SK-N-DZ (cell line): ENCODE measurements at places on chromosomes 1 and 21.
A peak's percentile ranks its signal among the peaks of the same experiment; 100 is the strongest.

DNA sequence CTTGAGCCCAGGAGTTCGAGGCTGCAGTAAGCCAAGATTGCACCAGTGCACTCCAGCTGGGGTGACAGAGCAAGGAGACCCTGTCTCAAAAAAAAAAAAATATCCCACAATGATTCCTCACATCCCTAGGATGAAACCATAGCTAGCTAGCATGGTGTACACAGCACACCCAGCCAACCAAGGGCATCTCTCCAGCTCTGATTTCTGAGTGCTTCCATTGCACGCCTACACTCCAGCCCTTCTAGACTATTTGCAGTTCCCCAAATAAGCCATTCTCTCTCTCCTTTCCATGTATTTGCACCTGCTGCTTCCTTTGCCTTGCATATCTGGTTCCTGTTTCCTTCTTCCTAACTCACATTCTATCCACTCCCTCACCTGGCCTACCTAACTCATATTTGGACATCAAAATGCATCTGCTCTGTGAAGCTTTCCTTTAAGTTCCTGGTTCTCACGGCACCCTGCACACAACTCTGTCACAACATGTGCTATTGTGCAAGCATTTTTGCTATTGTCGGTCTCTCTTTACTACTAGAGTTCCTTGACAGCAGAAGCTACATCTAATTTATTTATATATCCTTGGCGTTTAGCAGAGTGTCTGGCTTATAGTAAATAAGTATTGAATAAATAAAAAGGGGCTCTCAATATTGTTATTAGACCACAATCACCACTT is 2.4 kb upstream of the ELAPOR1 start:
- DNase-seq: no peak

GRCh38 chr1:204829133-204829825 is 41.4 kb upstream of the NFASC start:
- peak; percentile 34 for DNase-seq

DNA sequence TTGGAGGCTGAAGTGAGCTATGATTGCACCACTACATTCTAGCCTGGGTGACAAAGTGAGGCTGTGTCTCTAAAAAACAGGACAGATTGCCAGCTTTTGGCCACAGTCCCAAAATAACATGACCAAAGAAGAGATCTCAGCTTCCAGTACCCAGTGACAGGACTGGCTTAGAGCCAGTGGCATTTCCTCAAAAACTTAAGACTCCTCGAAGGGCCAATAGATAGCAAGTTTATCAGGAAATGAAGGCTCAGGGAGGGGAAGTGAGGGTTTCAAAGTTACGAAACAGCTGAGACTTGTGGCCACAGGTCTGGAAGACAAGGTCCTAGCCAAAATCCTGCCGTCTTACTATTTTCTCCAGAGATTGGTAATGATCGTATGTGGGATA is 6.3 kb upstream of the TMEM39B start:
- DNase-seq: no peak

GRCh38 chr1:117664314-117664713 is 58.5 kb downstream of the TENT5C start:
- no peak for DNase-seq

DNA sequence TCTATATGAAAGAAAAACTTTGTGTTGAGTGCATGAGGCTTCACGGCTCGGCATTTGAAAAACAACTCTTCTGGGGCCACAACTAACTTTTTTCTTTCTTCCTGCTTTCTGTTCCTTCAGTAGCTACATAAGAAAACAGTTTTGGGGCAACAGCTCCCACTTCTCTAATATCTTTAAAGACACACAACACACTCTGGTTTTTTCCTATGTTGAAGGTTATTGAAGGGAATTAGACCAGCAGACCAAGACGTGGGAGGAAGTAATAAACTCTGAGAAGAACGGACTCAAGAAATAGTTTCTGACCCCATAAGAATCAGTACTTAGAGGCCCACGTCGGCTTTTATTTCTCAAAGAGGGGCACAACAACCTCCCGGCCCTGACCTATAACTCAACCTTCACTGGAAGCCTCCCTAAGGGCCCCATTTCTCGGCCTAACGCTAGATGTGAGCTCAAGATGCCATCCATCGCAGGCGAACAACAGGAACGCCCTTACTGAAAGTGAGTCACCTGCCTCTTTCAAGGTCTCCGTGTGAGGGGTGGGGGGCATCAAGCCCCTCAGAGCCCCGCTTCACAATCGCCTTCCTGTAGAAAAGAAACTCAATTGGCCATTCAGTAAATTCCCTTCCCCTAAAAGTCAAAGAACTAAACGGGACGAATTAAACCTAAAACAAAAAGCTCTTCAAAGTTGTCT is 844 bp downstream of the ZMYM6 start:
- DNase-seq: peak; percentile 1

- DNase-seq: no peak
Observed at GRCh38 chr1:54859700-54860391, 27.1 kb downstream of the DHCR24 start.

GRCh38 chr1:9100471-9101043 is 28.3 kb downstream of the GPR157 start:
- no peak for DNase-seq

DNA sequence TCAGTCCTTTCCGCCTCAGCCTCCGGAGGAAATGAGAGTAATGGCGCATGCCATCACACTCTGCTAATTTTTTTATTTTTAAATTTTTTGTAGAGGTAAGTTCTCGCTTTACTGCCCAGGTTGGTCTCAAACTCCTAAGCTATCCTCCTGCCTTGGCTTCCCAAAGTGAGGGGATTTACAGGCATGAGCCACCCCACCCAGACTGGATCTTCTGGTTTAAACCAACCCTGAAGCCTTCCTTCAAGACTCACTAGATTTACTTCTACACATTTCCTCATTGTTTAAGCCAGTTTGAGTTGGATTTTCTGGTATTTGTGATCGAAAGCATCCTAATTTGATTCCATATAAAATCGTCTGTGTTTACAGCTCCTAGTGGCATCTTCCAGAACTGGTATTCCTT is 23.1 kb upstream of the SCAF4 start:
- DNase-seq: no peak

- no peak for DNase-seq
Observed at GRCh38 chr1:210532223-210532598, 203.5 kb downstream of the HHAT start.

DNA sequence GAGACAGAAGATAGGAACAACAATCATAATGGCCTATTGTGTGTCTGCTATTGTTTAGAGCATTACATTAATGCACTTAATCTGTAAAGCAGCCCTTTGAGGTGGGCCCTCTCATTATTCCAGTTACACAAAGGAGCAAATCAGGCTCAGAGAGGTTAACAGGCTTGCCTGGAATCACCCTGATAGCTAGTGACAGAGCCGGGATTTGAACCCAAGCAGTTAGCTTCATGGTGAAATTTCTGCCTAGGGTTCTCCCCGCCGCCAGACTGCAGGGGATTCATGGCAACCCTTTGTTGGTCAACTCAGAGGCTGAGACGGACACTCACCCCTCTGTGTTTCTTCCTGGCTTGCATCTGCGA is 7.1 kb downstream of the HEYL start:
- DNase-seq: no peak

GRCh38 chr21:45454926-45455673 is 50.1 kb downstream of the COL18A1 start:
- DNase-seq: no peak

DNA sequence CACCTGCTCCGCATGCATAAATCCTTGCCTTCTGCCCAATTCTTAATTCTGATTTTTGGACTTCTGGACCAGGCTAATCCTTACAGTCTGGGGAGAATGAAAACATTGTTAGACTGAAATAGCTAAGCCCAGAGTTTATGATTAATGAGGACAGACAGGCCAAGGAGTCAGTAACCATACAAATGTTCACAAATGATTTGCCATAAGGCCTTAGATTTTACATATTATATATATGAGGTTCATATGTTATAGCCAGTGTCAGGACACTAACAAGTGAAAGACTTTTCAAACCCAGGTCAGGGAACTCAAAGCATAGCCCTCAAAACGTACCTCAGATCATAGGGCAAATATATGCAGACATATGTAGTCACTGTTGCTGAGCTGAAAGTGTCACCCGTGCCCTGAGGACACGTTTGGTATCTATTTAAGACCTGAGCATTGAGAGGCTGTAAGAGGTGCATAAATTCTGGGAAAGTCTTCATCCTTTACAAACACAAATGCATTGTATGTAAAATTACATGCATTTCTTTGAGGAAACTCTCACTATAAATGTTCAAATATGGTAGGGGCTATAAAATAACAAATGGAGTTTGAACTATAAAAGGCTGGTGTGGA is 45.3 kb upstream of the FBXO28 start:
- DNase-seq: no peak

DNA sequence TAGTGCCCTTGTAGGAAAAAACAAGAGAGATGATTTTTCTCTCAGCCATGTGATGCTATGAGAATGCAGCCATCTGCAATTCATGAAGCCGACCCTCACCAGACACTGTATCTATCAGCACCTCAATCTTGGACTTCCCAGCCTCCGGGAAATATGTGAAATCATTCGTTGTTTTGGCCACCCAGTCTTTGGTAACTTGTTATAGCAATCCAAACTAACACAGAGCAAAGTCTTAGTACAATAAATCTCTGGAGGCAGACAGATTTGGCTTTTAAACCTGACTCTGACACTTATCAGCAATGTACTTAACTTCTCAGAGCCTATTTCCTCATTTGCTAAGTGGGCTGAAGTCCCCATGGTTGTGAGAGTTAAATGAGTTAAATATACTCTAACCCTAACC is 5.1 kb upstream of the MED18 start:
- no peak for DNase-seq

GRCh38 chr1:67393240-67393639 is 37.0 kb downstream of the SERBP1 start:
- DNase-seq: no peak

- DNase-seq: no peak
Observed at GRCh38 chr21:32463889-32464300, 51.4 kb downstream of the EVA1C start.

DNA sequence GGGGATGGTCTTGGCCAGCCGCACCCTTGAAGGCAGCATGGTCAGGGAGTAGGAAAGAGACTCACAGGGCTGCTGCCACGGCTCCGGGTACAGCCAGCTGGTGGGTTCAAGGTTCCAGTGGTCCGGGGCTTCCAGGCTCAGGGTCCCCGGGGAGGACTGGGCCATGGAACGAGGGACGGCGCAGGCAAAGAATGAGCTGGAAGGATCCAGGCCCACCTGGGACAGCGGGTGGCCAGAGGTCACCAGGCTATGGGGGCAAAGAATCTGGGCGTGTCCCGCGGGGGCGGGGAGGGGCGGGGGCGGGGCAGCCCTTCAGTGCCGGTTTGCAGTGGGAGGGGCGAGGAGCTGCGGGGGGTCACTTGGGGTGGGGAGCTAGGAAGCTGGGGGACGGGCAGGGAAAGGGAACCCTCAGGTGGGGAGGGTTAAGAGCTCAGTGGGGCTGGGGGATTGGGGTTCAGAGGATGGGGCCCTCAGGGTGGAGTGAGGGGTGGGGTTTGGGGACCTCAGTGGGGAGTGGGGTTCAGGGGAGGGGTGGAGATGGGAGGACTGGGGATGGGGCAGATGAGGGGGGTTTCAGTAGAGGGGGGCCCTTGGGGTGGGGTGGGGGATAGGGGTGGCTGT is at the start of gene DNMT3L:
DNMT3L (minus strand) TSS at position 223 of the 621 bp plus-strand sequence. CDS start 638 bp downstream, outside the sequence.
- no peak for DNase-seq

DNA sequence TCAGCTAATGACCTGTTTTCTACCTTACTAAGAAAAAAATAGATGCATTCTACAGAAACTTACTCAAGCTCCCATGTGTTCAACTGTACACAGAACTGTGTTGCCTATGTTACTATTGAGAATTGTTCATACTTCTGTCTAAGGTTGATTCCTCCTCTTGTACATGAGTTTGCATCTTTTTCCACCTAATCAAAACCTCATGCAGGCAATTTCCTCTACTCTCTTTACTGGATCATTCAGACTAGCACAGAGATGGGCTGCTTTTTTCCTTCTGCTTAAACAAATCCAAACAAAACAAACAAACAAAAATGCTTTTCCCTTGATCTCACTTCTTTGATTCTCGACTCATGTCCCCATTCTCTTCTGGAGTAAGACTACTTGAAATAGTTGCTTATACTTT is 58.8 kb upstream of the PTGFR start:
- no peak for DNase-seq

- DNase-seq: no peak
Observed at GRCh38 chr1:160755461-160755860, 16.4 kb downstream of the SLAMF7 start.

- no peak for DNase-seq
Observed at GRCh38 chr1:178262120-178262500, 168.2 kb downstream of the RASAL2 start.

DNA sequence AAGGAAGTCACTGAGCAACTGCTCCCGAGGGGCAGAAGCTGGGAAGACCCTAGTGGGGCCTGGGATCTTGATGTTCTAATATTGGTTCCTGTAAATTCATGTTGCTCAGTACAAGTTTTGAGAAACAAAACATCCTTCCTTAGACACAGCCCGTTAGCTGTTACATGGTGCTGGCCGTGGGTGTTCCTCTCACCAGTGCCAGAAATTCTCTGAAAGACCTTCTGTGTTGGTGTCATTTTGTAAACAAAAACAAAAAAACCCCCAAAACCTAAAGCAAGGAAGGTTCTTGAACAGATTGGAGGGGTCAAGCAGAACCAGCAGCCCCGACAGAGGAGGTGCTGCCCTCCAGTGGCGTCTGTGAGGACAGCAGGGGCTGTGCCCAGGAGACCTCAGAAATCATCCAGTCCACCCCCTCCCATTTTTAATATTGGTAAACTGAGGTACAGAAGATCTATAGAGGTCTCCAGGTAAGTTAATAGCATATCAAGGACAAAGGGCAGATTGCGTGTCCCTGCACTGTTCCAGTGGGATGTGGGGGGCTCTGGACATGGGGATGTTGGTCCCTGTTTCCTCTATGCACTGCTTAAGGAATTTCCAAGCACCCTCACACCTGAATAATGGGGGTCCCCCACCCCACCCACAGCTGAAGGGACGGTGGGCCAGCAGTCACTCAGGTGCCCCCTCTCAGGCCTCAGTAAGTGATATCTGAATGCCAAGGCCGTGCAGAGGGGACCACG is 38.2 kb downstream of the SLC2A7 start:
- DNase-seq: peak; percentile 15

GRCh38 chr1:106717591-106717990 is 338.9 kb upstream of the PRMT6 start:
- peak; percentile 9 for DNase-seq
